Stimulated activated naive CD4-positive, alpha-beta T cell treated with Interleukin-2 at 50 U/mL for 16 hours (primary cell): ENCODE measurements at places on chromosomes 5 and 9.

GRCh38 chr9:111805830-111806241 lies 11.1 kb upstream of the SHOC1 start:
- DNase-seq, result no peak

- no peak for DNase-seq
Measured at GRCh38 chr5:68267066-68267465, 51.5 kb downstream of the PIK3R1 start.

GRCh38 chr5:150449517-150450339 lies at the start of gene RPS14:
Gene RPS14, minus strand, starts transcription at chr5:150449739. Its CDS starts 2,006 bp downstream, at chr5:150447733.
- peak; percentile 94 for DNase-seq

- no peak for DNase-seq
Measured at GRCh38 chr5:81420039-81420667, 26.2 kb upstream of the ACOT12 start.

GRCh38 chr9:14887149-14887548 lies 23.1 kb downstream of the FREM1 start:
- no peak for DNase-seq

DNA sequence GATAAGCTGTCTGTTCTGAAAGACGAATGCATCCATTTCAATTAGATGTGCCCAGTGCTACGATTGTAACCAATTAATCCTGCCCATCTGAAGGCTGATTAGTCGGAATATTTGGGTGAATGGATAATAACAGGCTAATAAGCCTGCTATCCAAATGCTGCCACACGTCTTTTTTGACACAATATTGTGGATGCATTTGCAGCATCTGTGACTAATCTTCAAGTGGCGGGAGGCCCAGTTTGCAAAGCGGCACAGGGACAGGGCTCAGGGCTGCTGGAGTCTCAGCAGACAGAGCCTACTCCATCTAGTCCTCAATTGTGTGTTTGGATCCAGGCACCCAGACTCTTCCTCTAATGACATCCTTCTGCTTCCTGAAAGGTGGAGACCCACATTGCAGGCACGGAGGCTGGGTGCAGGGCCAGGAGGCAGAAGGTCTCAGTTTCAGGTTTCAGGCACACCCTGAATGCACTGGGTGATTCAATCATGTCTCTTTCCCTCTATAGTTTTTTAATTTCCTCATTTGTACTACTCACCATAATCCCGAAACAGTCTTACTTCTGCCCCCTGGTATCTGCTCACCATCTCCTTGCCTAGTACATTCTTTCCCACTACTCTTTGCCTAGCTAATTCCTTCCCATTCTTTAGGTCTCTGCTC lies 169.6 kb downstream of the ASTN2 start:
- no peak for DNase-seq

GRCh38 chr5:96788112-96788749 lies 19.5 kb downstream of the ERAP1 start:
- no peak for DNase-seq

DNA sequence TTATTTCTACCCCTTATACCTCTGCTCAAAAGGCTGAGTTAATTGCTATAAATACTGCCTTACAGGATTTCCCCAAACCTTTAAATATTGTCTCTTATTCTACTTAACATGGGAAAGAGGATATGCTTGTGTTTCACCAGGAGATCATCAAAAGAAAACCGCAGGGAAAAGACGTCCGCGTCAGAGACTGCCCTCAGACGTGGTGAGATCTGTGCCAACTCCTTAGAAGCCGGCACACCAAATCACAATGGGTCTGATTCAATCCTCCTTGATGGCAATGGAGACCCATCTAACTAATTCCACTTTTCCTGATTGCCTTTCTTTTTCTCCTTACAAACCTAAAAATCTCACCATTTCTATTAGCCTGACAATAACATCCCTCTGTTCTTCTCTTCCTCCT lies 55.0 kb downstream of the SH3PXD2B start:
- no peak for DNase-seq

DNA sequence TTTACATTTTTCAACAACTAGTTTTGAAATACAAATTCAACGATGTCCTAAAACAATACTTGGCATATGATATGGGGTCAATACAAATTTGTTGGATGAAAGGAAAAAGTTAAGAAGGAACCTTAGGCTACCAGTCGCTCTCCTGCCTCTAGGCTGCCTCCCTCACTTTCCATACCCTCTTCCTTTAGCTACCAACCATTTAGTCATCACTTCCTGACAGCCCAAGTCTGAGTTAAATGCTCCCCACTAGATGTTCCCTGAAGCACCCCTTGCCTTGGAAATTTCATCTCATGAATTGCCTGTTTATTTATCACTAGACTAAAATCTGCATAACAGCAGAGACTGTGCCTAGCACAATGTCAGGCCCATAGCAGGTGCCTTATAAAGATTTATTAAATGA lies 2.7 kb upstream of the LARS1 start:
- DNase-seq, result no peak

- no peak for DNase-seq
Measured at GRCh38 chr5:172769616-172770373, 1.2 kb downstream of the DUSP1 start.

- DNase-seq, result no peak
Measured at GRCh38 chr5:3311433-3311832, 284.2 kb upstream of the IRX1 start.

- DNase-seq, result no peak
Measured at GRCh38 chr5:110838961-110839360, 100.2 kb downstream of the SLC25A46 start.

DNA sequence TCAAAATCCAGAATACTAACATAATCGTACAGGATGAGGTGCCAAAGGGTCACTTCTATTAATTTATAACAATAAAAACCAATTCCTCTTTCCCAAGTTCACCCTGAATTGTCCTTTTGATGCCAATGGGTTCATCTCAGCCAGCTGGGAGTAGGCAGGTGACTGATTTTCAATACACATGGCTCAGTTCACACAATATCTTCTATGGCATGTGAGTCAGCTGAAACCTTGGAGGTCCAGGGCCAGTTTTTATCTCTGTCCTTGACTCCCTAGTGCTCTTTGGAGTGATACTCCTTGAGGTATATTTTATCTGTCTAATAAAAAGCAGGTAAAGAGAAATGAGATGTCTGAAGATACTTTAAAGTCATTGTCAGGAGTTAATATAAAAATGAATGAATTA lies 186.6 kb downstream of the SMC2 start:
- DNase-seq, result no peak

DNA sequence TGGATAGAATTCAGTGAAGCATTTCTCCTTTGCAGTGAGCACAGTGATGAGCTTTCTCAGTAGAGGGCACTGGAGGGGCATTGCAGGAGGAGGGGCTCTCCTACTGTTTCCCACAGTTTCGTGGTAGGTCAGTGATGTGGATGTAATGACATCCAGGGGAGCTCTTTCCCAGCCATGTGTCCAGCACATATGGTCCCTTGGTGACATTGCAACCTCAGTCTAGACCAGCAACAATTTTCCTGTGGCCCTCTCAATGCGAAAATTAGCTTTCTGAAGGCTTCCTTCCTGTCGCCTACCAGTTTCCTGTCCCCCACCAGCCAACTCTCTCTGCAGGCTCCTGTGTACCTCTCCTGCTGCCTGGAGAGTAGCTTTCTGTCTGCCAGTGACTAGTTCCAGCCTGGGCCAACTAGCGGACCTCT lies 6.9 kb upstream of the PDCL start:
- DNase-seq, result no peak

DNA sequence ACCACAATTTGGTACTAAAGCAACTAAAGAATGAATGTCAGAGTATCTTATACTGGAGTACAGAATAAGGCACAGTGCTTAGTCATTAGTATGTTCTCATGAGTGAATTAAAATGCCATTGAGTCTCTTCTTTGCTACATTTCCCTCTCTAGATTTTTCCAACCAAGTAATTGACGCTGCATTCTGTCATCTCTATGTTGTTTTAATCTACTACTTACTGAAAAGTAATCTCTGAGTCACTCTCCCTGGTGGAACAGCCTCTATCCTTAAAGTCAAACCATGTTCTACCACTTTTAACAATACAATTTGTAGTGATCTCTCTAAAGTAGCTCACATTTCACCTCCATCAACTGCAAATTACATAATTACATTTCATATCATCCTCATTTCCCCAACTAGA lies 495.1 kb downstream of the CDH18 start:
- no peak for DNase-seq

DNA sequence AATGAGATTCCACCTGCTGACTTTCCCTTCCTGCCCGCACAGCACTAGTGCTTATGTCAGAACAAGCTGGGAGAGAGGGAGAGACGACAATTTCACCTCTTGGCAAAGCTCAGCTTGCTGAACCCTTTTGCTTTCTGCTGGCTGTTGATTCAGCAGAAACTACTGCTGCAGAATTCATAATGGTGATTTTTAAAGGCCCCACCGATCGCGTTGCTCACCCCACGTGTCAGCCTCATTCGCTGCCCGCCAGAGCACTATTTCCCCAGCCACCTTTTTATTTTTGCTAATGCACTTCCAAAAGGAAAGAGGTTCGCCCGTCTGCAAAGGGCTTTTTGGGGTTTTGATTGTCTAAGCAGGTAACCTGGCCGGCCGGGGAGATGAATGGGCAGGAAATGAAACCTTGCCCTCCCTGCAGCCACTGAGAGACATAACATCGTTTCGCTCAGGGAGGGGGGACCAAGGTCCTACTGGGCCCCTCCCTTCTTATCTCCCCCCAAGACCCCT lies 1.3 kb downstream of the PPP2R2B start:
- DNase-seq, result no peak

- no peak for DNase-seq
Measured at GRCh38 chr9:122070728-122071515, 22.2 kb downstream of the TTLL11 start.

- no peak for DNase-seq
Measured at GRCh38 chr5:173243831-173244305, 8.9 kb upstream of the NKX2-5 start.

DNA sequence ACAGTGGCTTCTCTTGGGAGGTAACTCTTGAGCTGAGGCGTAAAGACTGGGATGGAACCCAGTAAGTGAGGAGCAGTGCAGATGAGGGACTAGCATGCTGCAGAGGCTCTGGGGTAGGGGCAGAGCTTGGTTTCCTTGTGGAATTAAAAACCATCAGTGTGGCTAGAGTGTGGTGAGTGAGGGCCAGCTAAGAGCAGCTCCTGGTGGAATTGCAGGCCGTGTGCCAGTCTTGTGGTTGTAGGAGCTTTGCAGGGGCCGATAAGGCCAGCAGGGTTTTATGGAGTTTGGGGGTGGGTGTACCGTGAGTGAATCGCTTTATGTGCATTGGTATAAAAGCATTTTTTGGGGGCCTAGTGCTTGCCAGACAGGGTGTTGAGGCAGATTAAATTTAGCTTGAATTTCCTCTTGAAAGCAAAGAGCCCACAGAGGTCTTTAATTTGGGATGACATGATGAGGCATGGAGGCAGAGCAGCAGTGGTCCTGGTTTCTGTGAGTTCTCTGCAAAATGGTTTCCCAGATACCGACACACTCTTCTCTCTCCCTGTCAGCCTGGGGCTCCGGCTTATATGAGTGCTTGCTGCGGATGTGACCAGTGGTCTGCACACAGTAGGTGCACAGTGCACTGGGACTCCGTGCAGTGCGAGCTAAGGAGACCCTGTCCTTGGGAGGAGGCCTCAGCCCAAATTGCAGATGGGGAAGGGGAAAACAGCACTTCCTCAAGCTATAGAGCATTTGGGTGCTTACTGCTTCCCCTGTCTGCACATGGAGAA lies 176.4 kb upstream of the PITX1 start:
- DNase-seq, result no peak

- no peak for DNase-seq
Measured at GRCh38 chr5:180336234-180337020, 16.7 kb downstream of the GFPT2 start.

DNA sequence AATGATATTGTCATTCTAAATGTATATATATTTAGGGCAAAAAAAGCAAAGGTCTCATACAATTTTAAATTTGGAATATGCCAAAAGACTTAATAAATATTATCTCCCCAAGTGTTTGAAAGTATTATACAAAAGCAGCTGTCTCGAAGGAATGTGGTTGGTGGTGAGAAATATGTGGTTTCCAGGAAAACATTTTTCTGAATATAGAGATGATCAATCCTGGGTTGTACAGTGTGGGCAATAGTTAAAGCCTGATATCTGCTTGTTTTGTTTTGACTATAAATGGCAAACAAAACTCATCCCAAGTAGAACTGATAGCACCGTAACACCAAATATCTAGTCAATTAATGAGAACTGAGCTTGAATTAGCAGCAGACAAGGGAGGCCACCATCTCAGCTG lies 391.8 kb upstream of the CD180 start:
- DNase-seq, result no peak

- DNase-seq, result no peak
Measured at GRCh38 chr5:100693481-100693880, 158.3 kb downstream of the FAM174A start.

DNA sequence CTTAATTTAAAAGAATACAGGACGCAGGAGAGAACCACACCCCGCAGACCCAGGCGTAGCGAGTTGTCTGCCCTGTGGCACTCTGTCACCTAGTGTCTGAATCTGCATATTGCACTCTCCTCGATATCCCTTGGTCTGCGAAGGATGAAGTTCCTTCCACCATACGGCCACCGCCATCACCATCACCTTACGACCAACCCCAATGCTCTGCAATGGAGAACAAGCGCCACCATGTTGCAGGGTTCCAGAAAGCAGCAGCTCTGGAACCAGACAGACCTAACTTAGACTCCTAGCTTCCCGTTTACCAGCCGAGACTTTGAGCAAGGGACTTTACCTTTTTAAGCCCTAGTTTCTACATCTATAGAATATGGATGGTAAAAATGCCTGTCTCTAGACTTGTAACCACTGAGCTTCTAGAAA lies 77.4 kb upstream of the DMRT1 start:
- no peak for DNase-seq

DNA sequence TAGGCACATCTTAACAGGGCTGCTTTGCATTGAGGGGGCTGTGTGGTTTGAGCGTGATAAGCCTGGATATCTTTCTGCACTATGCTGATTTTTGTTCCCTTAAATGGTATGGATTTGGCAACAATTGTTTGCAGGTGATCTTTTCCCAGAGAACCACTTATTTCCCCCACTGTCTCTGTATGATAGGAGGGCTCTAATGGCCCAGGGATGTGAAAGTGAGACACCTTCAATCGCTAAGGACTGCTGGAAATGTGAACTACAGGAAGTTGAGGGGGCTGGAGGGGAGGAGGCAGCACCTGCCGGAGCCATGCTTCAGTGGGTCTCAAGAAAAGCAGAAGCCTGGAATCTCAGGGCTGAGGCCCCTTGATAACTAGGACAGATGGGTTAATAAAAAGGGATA lies 29.4 kb downstream of the SYK start:
- DNase-seq, result no peak
